ENCODE measurements at places on chromosomes 16 and 17.

- DNase-seq = no peak
Measured at GRCh38 chr16:46687486-46687885, 1.5 kb downstream of the VPS35 start.

- no peak for DNase-seq
Measured at GRCh38 chr17:47848198-47848513, 2.8 kb downstream of the SP6 start.

DNA sequence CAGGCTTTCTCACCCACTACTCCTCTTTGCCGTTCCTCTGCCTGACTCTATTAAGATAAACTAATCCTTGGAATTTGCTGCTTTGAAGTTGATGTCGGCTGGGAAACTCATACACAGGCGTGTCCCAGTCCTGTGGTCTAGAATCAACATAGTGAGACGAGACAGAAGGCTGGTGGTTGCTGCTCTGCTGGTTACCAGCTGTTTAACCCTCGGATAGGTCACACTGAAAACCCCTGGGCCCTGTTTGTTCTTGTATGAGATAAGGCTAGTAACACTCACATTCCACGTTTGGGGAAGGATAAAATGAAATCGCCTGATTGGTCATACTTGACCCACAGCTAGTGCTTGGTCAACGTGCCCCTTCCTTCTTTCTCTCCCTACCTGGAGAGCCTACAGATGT lies 517.0 kb downstream of the CDH13 start:
- DNase-seq = peak; percentile 74

GRCh38 chr17:60524463-60525327 lies 1.3 kb downstream of the APPBP2 start:
- peak; percentile 23 for DNase-seq

DNA sequence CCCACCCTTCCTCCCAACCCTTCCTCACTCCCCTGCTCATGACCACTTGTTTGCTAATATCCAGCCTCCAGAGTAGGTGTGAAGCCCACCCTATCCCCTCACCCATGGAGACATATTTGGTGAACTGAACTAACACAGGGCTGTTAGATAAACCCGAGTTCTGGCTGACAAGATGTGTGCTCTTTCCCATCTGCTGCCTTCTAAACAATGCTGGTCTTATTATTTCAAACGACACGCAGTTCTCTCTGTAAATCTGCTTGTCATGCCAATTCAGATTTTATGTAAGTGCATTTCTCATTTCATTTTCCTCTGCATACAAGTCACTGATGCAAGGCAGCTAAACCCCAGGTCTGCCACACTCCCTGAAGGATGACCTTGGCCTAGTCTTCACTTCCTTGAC lies 343.0 kb upstream of the CDH5 start:
- DNase-seq = no peak

DNA sequence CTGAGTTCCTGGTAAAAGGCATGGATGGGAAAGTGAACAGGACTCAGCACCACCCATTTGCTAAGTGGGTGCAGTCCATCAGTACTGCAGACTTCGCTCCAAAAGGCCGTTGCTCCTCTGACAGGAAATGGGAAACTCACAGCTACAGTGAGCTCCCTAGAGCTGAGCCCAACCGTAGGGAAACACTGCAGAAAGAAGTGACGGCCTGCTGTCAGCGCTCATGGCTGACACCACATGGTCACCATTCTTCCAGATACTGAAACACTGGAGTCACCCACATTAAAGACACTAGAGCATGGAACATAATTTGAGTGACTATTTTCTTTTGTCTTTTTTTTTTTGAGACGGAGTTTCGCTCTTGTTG lies 31.9 kb downstream of the UBE2O start:
- no peak for DNase-seq

DNA sequence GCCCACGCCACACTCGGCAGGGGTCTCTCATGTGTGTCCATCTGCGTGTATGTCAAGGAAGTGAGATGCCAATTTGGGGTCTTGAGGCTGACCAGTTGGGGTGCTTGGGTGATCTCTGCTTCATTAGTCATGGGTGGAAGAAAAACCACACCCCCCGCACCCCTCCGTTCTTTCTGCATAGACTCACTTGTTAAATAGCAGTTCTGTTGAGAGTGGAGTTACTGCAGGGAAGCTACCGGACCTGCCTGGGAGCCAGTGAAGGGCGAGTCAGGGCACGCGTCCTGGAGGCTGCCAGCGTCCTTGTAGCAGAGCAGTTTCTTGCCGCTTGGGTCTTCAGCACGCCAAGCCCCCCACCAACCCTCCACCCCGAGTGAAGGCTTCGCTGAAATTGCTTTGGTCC lies 8.5 kb downstream of the SNN start:
- DNase-seq = no peak

DNA sequence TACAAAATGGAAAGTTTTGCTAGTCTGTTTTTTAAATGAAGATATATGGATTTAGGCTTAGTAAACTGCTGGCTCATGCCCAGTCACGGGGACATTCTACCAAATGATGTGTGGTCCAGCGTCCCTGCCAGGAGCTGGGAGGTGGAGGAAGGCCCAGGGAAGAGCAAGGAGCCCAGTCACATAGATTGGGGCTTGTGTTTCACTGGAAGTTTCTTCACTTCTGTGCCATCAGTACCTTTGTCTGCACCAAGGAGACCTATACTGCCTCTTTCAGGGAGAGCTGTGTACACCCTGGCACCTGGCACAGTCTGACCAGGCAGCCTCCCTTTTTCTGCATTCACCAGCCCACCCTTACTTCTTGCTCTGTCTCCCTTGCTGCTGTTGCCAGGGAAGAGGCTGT lies 32.6 kb upstream of the ERN1 start:
- no peak for DNase-seq

DNA sequence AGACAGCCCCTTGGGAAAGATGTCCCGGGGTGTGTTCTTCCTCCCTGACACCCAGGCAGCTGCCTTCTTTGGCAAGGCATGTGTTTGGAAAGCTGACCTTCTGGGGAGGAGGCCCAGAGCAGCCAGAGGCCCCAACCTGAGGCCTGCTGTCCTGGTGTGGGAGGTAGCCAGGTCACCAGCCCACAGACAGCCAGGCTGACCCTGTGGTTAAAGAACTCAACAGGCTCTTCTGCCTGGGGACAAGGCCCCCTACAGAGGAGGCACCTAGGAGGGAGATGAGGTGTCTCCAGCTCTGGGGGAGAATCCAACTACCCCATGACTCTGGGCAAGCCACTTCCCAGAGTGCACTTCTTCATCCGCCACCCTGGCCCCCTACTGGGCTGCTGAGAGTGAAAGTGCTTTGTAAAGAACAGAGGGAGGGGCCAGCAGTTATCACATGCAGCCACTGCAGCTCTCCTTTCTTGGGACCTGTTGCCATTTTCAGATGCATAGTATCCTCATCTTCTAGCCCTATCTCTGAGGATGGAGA lies 13.1 kb upstream of the SREBF1 start:
- peak; percentile 47 for DNase-seq

- DNase-seq = no peak
Measured at GRCh38 chr16:2196162-2196980, at the start of gene CASKIN1. TSS of gene CASKIN1 (minus strand) at chr16:2196605. CDS start at chr16:2196432, 173 bp downstream.
